ENCODE measurements at places on chromosomes 5 and 9.

DNA sequence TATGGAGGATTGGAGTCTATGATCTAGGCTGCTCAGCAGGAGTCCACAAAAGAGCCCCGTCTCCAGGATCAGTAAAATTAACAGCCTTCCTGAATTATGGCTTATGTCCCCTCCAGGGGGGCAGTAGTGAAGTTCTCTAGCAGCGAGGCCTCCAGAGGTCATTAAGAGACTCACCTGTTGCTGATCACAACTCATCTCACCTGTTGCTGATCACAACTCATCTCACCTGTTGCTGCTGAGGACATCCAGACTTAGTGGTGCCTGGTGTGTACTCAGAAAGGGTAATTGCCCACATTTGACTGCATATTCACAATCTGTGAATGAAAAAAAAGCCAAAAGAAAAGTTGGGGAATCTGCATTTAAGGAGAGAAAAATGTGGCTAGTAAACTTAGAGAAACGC is 129.5 kb downstream of the SMARCA2 start:
- DNase-seq, result no peak

DNA sequence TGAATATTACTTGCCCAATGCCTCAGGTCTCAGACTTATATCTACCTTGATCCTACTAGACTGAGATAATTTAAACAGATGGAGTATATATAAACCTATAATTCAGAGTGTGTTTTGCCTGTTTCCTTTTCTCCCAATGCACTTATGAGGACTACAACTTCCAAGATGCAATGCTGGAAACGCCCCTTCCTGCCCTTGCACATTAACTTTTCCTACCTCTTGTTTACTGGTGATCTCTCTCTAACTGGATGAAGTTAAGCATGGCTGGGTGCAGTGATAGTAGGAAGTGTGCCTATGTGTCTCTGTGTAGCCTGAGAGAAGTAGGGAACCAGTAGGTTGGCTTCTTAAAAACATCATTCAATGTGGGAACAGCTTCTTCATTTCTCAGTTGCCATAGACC is 115.2 kb downstream of the SVEP1 start:
- DNase-seq, result no peak

DNA sequence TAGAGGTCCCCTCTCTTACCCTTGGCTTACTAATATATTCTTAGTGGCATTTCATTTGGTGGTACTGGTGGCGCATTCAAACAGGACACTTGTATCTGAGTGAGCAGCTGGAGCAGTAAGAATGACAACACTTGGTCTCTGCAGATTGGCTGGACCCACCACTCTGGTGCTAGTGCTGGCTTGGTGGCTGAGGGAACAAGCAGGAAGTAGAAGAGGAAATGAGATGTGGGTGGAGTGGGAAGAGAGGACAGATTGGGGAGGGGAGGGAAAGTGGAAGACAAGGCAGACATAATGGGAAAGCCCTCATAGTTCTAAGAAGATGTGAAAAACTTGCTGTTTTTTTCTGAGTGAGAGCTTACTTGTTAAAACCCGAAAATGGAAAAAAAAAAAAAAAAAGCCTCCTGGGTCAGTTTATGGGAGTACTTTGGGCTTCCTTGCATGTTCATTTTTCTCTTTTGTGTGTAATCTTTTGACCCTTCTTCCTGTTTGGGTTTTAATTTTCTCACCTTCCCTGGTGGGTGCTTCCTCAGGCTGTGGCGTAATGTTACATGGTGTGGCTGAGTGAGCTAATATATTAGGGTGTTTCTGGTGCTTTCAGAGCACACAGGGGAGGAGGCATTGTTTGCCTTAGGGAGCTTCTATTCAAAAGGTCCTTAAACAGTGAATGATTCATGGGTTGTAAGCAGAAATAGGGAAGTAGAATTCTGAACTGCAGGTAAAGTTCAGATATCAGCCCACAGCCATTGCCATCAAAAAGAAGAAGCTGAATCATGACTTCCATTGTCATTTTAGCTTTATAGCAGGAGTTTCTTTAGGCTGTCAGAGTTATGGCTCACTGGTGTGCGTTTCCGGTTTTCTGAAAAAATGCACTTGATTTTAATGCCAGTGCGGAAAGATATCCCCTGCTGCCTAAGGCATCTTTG is 52.3 kb downstream of the TLE4 start:
- DNase-seq, result no peak

GRCh38 chr5:143400541-143401226 is 2.8 kb downstream of the NR3C1 start:
- no peak for DNase-seq

GRCh38 chr5:70440-70839 is 21.5 kb upstream of the PLEKHG4B start:
- DNase-seq, result no peak

All from left kidney (tissue), 8 donors.